ENCODE measurements at places on chromosomes 3 and 15. TPM values are rescaled to one million over a fixed set of nuclear protein-coding genes. Genes with fewer than 3 reads are reported as not detected.

ALDH1L1 gene
- polyA plus RNA-seq: not detected

CPA3 gene
- not detected for polyA plus RNA-seq

OR5K2 gene
- not detected for polyA plus RNA-seq

FBXW12 gene
- polyA plus RNA-seq: not detected

ROBO1 gene
- polyA plus RNA-seq: not detected

DNA sequence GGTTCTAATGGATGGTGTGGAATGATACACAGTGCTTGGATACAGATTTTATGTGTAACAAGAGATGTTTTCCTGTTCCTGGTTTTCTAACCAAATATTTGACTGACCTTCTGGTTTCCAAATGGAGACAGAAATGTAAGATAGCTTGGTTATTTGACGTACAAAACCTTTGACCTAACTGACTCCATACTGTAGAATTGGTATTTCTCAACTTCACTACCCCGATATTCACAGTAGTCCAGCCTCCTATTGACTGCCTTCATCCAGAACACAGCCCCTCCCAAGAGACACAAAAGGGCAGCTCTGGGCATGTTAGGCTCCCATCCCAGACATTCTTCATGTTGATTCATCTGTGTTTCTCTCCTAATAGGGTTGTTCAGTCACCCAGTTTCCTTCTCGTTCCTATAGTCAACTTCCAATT lies 33.4 kb downstream of the MYO1E start:
- no peak for DNase-seq

DNA sequence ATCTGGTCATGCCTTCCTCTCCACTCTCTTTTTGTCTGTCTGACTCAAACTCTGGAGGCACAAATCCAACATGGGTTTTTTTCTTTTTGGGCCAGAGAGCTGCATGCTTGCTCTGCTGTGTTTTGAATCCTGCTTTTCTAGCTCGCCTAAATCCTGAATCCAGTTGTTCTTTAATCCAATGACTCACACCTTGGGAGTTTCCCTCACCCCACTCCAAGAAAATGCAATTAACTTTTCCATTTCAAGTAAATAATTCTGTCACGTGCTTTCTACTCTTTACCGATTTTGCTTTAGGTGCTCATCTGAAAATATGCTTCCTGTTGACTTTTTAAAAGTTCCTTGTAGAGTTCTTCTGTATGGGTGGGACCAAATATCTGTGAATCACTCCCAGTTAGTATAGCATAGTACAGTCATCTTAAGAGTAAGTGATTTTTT lies 47.6 kb downstream of the SLMAP start:
- DNase-seq: no peak

GRCh38 chr3:156233876-156234275 lies 113.5 kb downstream of the KCNAB1 start:
- DNase-seq: no peak

- no peak for DNase-seq
These were observed 44.6 kb downstream of the FMN1 start for GRCh38 chr15:33149919-33150318.

DNA sequence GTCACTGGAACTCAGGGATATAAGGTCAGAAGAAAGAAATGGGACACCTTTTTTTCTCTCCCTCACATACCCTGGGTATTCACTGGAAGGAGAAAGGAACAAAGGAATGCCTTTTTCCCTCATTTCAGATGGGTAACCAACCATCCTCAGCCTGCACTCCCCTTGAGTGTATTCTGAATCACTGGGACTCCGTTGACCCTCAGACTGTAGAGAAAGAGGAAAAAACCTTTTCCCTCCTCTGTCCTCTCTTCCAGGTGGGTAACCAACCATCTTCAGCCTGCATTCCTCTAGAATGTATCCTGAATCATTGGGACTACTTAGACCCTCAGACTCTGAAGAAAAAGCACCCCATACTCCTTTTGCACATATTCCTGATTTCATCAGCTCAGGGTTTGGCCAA lies 11.4 kb downstream of the PRR20G start:
- DNase-seq: no peak

DNA sequence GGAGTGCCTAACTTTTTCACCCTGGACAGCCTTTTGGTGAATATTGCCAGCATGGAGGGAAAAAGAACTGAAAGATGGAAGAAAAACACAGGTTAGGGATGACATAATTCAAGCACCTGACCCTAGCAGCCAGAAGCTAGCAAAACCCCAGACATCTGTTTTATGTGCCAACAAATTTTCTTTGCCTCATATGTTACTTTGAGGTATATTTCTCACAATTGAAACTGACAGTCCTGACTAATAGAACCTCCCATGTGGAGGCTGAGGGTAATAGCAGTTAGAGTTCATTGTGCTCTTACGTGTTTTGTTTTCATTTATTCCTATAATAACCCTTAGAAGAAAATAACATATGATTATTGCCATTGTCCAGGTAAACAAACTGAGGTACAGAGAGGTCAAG lies 71.5 kb upstream of the SLC25A26 start:
- no peak for DNase-seq

- no peak for DNase-seq
These were observed 756.6 kb upstream of the ARPP21 start for GRCh38 chr3:34882764-34883163.
